ENCODE measurements at places on chromosomes 7 and 10.

DNA sequence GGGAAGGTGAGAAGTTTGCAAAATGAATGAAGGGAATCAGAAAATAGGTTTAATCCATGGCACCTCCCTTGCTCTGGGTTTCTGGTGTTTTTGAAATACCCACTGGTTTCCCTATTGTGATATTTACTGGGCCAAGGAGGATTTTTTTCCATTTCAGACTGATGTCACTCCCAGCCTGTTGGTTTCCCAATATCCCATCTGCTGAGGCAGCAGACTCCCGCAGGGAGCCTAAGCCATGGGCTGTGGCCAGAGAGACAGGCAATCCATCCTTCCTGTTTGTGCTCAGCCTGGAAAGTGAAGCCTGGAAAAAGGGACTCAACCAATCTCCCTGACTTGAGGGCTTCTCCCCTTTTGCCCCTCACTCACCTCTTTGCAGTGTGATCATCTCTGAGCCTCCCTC, 22.8 kb downstream of the FAM107B start:
- DNase-seq: no peak

GRCh38 chr7:127253281-127254162, 781 bp upstream of the GRM8 start:
- DNase-seq: peak; percentile 47

DNA sequence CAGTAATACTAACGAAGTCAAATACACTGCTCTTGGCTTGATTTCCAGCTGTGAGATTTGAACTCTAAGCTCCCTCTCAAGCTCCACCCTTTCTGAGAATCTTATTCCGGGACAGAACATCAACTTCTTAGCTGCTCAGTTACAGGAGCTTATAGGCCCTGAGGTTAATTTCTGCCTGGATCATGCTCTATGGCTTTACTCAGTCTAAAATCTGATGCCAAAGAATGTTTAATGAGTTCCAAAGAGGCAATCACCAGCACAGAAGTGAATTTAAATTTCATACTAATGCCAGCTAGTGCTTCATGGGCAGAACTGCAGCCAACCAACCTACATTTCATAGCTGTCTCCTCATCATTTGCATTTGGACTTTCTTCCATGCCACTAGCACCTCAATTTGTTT, 707.2 kb downstream of the MAGI2 start:
- no peak for DNase-seq

GRCh38 chr10:93608421-93608820, 3.9 kb upstream of the PDE6C start:
- no peak for DNase-seq

GRCh38 chr10:89295597-89295996, 6.2 kb upstream of the IFIT2 start:
- DNase-seq: no peak

- DNase-seq: no peak
These were observed 10.1 kb downstream of the KIF5B start for GRCh38 chr10:32046151-32046550.

DNA sequence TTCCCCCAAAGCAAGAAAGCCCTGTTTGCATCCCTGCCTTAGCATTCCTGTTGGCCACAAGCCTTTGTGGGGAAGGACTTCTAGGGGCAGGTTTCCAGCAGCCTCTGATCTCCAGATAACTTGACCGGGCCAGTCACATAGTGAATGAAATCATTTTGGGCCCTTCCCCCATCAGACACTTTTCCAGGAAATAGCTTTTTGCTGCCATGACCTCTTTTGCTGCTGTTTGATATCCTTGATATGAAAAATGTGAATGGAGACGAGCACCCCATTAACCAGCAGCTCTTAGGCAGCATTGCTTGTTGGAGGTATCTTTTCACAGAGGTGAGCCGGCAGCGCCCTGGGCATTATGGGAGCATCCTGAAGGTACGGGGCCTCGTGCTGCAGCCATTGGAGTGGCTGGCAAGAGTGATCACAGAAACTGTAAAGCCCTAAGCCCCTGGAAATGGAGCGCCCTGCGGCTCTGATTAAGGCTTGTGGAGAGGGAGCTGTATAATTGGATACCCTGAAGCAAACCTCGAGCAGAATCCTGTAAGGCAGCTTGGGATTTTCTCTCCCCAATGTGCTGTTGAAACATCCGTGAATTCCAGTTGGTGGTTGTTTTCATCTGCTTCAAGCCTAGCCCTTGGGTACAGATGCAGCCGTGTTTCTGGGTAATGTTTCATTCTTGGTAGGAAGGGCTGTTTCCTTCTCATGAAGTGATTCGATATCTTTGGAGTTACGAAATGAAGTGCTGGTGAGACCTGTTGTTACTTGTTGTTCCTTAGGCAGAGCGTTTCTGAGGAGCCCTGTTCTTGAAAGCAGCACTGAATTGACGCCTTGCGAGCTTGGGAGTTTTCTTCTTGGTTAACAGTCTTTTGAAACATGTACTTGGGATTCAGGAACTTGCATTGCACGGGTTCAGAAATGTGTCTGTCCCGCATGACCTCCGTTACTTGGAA, 179.0 kb downstream of the PTEN start:
- no peak for DNase-seq

GRCh38 chr10:98778277-98778759, 331.6 kb upstream of the HPS1 start:
- DNase-seq: no peak

- DNase-seq: no peak
These were observed 35.4 kb upstream of the GPAM start for GRCh38 chr10:112218960-112219359.

DNA sequence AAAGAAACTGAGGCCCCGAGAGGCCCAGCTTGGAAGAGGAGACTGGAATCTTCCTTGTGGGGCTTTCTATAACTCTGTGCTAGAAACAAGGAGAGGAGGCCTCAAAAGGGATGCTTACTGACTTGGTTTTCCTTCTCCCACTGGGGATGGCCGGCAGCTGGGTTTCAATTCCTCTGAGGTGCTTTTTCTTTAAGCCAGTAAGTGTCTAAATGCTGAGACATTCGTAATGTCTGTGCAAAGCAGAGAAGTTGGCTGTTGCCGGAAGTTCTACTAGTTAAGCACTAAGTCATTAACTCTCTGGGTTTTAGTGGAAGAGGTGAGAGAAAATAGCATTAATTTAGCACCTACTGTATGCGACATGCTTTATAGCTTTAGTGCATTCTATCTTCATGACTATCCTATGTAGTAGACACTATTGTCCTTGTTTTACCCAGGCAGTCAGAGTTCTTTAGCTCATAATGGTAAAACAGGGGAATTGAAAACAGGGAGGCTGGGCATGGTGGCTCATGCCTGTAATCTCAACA, 135.2 kb downstream of the RGS10 start:
- no peak for DNase-seq

- no peak for DNase-seq
These were observed 172.3 kb upstream of the ADO start for GRCh38 chr10:62632071-62632809.

DNA sequence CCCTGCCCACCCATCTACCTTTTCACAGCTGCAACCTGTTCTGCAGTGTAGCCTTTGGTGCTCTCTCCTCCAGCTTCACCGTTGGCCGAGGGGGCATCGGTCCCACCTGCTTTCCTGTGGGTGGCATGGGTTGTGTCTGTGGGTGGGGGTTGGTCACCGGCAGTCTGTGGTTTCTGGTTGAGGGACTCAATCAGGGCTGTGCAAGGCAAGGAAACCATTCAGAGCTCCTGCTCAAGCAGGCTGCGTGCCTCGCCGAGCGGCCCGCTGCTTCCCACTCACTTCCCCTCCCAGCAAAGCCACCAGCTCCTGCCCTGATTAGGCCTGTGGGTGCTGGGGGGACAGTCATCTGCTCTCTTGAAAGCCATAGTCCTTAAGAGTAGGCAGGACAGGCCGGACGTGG, 9.8 kb downstream of the DNAJB12 start:
- no peak for DNase-seq

DNA sequence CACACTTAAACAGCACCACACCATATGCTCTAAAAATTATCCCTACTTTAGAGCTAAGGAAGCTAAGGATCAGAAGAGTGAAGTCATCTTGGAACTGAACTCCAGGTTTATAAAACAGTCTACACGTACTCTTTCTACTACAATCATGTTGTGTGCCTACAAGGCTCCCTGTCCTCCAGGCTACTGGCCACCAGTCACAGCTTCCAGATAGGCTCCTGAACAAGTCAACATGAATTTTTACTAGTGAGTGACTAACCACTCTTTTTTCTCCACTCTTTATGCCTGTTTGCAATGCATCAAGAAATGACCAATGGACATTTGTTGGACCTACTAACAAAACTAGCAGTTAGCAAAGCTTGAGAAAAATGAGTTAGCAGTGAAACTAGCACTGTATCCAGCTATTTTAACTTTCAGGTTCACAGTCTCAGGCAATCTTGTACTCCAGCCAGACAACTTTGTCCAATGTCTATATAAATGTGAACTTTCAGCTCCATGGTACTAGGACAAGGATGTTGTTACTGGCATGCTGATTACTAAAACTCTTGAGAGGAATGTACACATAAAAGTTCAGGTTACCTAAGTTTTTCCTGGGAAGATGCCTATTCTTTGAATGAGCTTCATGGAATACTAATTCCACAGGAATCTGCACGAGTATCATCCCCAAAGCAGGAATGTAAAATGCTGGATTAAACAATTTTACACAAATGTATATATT, 180.0 kb downstream of the BTAF1 start:
- DNase-seq: no peak

DNA sequence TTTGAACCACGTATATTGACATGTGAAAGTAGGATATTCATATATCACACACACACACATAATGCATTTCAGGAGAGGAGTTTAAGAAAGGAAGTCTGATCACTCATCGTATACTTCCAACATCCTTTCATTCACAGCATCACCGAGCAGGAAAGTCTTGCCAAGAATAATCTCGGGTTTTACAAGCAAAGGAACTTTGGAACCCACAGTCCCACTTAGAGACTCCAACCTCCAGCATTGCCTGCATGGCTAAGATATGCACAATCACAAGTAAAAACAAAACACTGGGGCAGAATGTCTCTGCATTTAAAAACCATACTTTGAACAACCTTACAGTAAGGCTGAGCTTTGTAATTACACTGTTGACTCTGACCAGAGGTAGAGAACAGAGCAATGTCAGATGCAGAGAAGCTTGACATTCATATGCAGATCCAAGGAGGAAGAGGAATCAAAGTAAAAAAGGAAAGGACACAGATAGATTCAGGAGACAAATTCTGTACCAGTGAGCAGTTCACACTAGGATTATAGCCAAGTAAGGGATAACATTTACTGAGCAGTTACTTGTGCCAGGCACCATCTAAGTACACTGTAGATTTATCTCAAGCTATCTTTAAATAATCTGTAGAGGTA, 14.8 kb downstream of the THSD7A start:
- DNase-seq: no peak

- DNase-seq: no peak
These were observed 65.7 kb downstream of the CHST15 start for GRCh38 chr10:124027651-124028050.

DNA sequence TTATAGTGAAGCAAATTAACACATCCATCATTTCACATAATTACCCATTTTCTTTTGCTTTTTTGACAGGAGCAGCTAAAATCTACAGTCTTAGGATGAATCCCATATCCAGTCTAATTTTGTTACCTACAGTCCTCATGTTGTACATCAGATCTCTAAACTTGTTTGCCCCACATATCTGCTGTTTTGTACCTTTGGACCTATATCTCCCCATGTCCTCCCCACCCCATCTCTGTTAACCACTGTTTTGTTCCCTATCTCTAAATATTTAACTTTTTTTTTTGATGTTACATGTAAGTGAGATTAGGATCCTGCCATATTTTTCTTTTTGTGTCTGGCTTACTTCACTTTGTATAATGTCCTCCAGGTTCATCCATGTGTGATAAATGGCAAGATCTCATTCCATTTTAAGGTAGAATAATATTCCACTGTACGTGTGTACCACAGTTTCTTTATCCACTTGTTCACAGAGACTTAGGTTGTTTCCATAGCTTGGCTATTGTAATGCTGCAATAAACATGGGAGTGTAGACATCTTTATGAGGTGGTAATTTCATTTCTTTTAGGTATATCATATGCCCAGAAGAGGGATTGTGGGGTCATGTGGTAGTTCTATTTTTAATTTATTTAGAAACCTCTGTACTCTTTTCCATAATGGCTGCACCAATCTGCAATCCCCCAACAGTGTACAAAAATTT, 19.6 kb downstream of the NPVF start:
- DNase-seq: no peak

GRCh38 chr10:98472196-98472595, 25.5 kb upstream of the HPS1 start:
- DNase-seq: no peak

- DNase-seq: no peak
These were observed 23.3 kb upstream of the PCGF5 start for GRCh38 chr10:91197127-91197526.

DNA sequence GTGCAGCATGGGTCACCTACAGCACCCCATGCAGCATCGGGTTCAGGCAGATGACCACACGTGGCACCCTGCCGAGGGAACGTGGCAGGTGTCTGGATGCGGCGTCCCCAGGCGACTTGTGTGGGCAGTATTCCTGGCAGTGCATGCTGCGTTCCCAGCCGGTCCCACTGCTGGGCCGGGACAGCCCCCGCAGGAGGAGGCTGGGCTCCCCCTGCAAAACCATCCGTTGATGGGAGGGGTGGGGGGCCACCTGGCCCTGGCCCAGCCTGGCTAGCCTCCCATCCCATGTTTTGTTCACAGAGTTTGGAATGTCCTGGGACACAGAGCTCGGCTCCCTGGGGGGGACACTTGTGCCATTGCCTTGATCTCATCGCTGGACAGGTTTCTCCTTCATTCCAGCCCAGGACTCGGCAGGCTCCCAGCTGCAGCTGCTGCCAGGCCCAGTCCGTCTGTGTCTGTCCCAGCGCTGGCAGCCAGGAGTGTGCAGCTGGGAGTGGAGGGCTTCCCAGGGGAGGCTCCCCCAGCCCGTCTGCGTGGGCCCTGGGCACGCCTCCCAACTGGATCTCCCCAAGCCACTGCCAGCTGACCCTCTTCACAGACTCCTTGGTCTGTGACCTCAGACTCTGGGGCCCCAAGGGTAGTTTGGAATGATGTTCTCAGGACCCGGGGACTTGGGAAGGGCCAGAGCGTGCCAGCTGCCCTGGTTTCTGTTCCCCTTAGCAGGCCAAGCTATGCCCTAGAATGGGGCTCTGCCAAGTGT, 32.6 kb downstream of the TMEM270 start:
- DNase-seq: no peak

- no peak for DNase-seq
These were observed 85.9 kb upstream of the PLXDC2 start for GRCh38 chr10:19730167-19730906.

DNA sequence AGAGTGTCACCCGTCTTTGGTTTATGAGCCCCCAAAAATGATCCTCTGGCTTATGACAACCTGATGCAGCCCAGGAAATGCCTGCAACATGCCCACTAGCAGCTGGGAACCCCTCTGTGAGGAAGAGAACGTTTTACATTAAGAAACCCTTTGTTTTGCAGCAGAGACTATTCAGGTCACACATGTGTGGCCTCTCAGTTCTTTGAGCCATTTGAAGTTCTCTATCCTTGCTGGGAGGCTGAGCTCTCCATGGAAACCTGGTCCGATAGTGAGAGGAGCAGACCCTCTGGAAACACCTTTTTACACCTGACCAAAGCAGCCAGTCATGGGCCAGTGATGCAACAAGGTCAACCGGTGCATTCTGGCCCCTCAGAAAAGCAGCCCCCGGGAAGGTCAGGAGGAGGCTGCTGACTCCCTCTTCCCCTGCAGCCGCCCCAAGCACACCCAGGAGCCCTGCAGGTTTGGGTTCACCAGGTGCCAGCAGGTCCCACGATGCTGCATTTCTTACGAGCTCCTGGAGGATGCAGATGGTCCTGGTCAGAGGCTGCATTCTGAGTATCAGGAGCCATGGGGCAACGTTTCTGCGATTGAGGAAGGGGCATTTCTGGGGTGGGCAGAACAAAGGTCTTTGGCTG, 134.3 kb downstream of the ZMYND11 start:
- no peak for DNase-seq

Data from stimulated activated CD8-positive, alpha-beta memory T cell treated with anti-CD3 and anti-CD28 coated beads, Interleukin-4, amount 100 ng/mL, for 24 hours (primary cell).